Mesenteric fat pad (tissue), 1 donor: ENCODE measurements at places on chromosomes 5 and 9. TPM values are rescaled to one million over a fixed set of nuclear protein-coding genes. Genes with fewer than 3 reads are reported as not detected.

GRCh38 chr5:64331597-64332277 is 166.1 kb downstream of the RNF180 start:
- DNase-seq: no peak

The GPRIN1 gene
- total RNA-seq: 1.3 TPM

- DNase-seq: no peak
Observed at GRCh38 chr9:86405926-86406325, 51.7 kb upstream of the TUT7 start.

The GCNT4 gene
- total RNA-seq: 1.00 TPM

GRCh38 chr5:116454417-116454927 is 120.2 kb downstream of the SEMA6A start:
- no peak for DNase-seq

The LRRC26 gene
- total RNA-seq: not detected

DNA sequence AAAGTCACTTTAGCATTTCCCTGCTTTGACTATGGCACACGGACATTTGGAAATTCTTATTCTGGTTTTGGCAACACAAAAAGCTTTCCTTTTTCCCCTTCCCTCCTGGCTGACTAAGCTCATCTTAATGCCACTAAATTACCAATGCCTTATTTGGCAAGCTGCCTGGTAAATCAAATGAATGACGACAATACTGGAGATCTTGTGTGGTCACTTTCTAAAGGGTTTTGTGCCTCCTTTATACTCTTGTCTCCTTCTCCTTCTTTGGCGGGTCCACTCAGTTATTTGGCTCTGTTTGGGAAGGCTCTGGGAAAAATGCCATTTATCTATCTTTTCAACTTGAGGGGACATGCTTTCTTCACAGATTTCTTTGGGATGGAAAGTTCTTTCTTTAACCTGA is 34.9 kb downstream of the SH3GL2 start:
- no peak for DNase-seq

GRCh38 chr9:4138781-4139180 is 161.1 kb downstream of the GLIS3 start:
- DNase-seq: no peak

DNA sequence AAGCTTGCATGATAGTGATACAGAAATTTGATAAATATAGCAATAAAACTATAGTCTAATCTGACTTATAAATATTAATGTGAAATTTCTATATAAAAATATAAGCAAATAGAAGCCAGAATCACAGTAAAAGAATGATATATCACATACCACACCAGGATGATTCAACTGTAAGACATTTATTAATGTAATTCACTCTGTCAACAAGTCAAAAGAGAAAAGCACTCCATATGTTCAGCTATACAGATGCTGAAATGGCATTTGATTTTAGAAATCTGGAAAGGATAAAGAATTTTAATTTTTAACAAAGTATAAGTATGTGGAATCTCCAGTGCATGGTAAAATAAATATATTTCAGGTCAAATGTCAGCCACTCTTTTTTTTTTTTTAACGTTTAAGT is 372.4 kb downstream of the KCNN2 start:
- no peak for DNase-seq

GRCh38 chr9:137394866-137395665 is 27.9 kb downstream of the EXD3 start:
- no peak for DNase-seq
